ENCODE measurements at places on chromosomes 6 and 20.
A peak's percentile ranks its signal among the peaks of the same experiment; 100 is the strongest.

DNA sequence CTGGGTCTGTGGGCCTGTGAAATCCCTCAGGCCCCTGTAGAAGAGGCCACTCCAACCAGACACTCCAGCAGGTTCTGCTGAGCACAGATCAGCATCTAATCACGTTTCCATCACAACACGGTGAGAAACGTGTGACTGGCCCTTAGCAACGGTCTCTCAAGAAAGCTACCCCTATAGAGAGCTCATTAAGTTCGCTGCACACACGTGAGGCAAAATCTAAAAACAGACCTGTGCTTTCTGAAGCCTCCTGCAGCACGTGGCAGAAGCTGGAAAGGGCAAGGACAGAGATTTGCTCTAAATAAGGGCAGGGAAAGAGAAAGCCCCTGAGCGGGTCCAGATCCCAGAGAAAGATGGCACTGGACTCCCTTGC is 56.5 kb downstream of the GPR6 start:
- DNase-seq: no peak

DNA sequence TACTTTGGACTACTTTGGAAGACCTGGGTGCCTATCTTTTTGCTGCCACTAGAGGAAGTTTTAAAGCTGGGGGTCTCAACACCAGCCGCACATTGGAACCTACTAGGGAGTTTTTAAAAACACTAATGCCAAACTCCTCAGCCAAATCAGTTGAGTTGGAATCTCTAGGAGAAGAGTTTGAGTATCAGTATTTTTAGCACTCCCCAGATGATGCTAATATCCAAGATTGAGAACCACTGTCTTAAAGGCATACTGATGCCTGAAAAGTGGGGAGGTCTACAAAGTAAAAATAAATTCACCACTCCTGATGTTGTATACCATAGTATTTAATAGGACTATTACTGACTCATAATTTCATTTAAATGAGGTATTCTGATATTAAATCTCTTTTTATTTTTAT is 62.9 kb upstream of the COL21A1 start:
- no peak for DNase-seq

GRCh38 chr20:61887596-61888093 is 178.0 kb downstream of the TAF4 start:
- DNase-seq: no peak

DNA sequence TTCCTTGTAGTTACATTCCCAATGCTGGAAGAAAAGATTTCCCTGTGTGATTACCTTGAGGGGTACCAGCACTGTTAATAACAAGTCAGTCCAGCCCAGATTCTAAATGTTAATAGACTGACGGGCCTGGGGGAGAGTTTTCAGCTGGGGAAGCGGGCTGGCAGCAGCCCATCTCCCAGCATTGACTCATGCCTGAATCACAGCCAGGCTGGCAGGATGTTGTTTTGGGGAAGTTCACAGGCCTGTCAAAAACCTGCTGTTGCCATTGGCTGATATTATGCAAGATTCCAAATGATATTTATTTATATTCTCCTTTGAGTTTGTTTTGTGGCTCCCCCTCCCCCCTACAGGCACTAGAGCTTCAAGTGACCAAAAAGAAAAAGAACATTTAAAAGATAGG is 213.9 kb upstream of the CNR1 start:
- peak; percentile 75 for DNase-seq

- DNase-seq: no peak
These were observed 178.4 kb upstream of the SUPT3H start for GRCh38 chr6:45555981-45556771.

DNA sequence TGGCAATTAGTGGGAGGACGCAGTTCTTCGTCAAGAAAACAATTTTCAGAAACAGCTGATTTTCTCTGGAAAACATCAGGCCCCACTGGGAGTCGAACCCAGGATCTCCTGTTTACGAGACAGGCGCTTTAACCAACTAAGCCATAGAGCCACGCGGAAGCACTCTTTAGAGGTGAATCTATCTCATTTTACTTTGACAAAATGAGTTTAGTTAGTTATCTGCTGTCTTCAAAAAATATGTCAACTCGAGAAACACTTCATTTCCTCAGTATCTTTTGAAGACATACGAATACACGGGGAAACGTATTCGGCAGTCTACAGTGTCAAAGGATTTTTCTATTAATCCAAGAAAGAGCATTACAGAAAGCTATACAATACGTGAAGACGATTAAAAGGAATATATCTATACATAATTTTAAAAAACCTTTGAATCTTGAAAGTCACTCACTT is 26.7 kb downstream of the GPX6 start:
- DNase-seq: peak; percentile 32

DNA sequence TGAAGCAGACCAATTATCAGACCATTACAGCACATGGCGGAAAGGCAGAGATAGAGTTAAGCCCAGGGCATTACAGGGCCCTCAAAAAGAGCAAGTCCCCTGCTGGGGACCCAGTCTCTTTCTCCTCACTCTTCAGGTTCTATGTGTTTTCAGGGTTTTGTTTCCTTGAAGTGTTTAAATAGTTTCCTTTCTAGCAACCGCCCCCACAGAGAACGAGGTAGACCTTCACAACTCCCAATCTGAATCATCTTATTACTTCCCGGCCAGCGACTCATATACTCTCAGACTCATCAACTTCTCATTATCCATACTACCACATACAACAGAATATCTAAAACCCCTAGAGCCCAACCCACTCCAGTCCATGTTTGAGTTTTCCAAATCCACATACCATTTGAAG is 526.6 kb upstream of the ARID1B start:
- no peak for DNase-seq

DNA sequence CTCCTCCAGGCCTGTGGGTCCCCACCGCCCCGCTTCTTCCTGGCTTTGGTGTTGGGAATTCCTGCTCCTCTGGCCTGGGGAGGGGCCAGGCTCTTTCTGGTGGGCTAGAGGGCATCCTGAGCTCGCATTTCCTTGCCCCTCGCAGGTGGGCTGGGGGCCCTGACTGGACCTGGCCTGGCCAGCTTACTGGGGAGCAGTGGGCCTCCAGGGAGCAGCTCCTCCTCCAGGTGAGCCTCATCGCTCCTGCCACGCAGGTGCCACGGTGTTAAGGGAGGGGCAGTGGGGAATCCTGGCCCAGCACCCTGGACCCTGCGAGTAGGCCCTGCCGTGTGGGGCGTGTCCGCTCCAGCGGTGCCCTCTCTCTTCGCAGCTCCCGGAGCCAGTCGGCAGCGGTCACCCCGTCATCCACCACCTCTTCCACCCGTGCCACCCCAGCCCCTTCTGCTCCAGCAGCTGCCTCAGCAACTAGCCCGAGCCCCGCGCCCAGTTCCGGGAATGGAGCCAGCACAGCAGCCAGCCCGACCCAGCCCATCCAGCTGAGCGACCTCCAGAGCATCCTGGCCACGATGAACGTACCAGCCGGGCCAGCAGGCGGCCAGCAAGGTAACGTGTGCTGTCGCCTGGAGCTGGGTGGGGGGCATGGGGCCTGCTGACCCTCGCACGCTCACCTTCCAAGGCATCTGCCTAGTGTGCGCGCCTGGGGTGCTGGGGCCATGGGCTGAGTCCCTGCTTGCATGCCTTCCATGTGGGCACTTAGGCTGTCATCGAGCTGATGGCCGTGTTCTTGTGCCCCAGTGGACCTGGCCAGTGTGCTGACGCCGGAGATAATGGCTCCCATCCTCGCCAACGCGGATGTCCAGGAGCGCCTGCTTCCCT is 4.7 kb downstream of the ADRM1 start:
- no peak for DNase-seq

DNA sequence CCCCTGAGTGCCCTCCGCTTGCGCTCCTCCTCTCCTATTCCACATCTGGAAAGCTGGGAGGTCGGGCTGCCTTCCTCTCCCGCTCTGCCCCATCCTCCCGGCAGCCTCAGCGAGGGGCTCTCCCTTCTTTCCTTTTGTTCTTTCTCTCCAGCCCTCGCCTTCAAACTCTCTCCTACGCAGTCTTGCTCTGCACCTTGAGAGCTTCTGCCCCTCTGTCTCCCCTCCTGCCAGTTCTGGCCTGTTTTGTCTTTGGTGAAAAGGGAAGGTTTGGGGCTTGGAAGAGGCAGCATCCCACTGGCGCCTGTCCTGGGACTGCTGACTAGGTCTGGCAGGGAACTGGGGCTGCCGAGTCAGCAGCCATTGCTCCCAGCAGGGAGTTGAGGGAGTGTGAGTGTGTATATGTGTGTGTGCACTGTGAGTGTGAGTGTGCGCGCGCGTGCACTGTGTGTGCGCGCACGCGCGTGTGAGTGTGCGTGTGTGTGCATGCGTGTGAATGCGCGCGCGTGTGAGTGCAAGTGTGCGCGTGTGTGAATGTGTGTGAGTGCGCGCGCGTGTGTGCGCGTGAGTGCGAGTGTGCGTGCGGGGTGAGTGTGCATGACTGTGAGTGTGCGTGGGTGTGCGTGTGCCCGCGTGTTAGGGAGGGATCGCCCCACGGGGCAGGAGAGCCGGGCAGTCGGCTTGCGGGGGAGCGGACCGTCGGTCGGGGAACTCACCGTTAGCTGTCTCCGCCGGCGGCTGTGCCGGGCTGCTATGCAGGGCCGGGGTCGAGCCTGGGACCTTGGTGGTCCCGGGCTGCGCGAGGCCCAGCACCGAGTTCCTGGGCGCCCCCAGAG is 523 bp downstream of the CPXM1 start:
- DNase-seq: peak; percentile 48

- DNase-seq: no peak
These were observed 438.7 kb downstream of the BCKDHB start for GRCh38 chr6:80544976-80545722.

DNA sequence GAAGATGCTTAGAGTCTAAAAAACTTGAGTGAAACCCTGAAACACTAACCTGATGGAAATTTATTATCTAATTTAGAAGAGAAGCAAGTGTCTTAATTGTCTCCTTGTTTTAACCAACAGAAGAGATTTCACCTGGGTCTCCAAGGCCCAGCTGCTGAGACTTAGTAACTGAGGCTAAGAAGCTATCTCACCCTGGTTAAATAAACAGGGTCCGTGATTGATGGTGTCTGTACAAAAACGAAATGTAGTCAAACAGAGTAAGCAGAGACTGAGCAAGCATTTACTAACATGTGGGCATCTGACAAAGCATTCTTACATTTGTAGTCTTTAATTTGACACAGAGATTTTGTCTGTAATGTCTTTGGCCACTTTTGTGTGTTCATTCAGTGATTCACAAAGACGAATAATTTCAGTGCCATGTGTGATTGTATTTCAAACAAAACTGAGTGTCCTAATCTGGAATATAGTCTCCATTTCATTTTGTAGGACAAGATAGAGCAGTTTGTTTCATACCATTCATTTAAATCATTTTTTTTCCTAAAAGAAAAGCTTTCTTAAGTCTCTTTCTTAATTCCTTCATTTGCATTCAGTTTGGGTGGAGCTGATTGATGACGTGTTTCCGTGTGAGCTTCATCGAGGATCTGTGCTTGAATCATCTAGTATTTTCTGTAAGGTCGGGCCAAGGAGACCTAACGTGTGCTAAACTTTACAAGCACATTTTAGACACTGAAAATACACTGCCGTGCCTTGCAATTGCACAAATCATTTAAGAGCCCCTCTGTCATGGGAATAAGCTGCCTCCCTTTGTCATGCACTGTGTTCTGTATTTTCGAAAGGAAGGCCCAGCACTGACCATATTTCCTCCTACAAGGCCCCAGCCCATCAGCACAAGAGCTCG is 170.6 kb upstream of the QKI start:
- no peak for DNase-seq

DNA sequence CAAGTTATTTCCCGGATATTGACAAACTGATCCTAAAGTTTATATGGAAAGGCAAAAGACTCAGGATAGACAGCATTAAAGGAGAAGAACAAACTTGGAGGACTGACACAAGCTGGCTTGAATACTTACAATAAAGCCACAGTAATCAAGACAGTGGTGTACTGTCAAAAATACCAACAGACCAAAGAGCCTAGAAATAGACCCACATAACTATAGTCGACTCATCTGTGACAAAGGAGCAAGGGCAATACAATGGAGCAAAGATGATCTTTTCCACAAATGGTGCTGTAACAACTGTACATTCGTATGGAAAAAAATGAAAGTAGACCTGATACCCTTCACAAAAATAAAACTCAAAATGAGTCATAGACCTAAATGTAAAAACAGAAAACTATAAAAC is 46.0 kb downstream of the ABHD12 start:
- DNase-seq: no peak

GRCh38 chr6:144578385-144579350 is 293.5 kb downstream of the UTRN start:
- DNase-seq: peak; percentile 29

DNA sequence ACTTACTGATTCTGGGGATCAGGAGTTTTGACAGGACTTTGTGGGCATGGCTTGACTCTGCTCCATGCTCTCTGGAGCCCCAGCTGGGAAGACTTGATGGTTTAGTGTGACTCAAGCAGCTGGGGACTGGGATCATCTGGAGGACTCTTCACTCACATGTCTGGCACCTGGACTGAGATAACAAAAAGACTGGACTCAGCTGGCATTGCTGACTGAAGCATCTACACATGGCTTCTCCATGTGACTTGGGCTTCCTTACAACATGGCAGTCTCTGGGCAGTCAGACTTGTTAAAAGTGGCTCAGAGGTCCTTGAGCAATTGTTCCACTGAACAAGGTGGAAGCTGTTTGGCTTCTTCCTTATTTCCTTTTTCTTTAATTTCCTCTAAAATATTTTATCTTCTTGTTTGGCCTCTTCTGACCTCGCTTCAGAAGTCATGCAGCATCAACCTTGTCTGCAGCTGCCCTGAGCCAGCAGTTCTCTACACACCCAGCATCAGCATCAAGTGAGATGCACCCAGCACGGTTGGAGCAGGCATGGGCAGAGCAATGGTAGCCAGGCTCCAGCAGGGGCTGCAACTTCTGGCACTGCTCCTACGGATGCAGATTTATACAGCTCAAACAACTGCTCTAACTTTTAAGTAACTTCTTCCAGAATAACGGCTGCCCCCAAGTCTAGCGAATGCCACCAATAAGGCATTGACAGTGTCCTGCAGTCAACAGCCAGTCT is 5.6 kb upstream of the HM13 start:
- no peak for DNase-seq

- no peak for DNase-seq
These were observed 201.0 kb upstream of the CST7 start for GRCh38 chr20:24747881-24748595.

Data from cardiac muscle cell (in vitro differentiated cells and primary cell).